ENCODE measurements at places on chromosomes 12 and 14. TPM values are rescaled to one million over a fixed set of nuclear protein-coding genes. Genes with fewer than 3 reads are reported as not detected.

MEG3 gene
- total RNA-seq, result 485 TPM

AVPR1A gene
- 233 TPM for total RNA-seq

P3H3 gene
- 1.5 TPM for total RNA-seq

CCDC198 gene
- total RNA-seq, result 11.2 TPM

TMPRSS12 gene
- total RNA-seq, result not detected

MRPS35 gene
- 27.4 TPM for total RNA-seq
